ENCODE measurements at places on chromosomes 12 and 14.

- no peak for DNase-seq
These were observed 94.8 kb downstream of the BMP4 start for GRCh38 chr14:53861781-53862180.

- no peak for DNase-seq
These were observed 59.0 kb downstream of the KCNK10 start for GRCh38 chr14:88264116-88264515.

- DNase-seq = no peak
These were observed 320.6 kb upstream of the TBX3 start for GRCh38 chr12:115004470-115005146.

DNA sequence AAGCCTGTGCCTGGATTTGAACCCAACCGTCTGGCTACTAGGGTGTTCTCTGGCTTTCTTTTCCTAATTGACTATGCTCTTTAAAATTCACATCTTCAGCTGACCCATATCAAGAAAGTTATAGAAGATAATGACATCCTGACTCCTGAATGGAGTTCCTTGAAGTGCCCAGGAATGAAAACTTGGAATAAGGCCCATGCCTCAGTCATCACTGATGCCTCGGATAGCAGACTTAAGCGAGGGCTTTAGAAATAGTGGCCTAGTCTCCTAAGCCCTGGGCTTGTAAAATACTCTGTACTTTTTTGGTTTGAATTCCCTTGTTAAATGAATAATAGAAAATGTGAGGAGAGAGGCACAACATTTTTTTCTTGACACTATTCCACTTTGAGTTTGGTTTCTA lies 39.0 kb downstream of the CHST11 start:
- DNase-seq = no peak

DNA sequence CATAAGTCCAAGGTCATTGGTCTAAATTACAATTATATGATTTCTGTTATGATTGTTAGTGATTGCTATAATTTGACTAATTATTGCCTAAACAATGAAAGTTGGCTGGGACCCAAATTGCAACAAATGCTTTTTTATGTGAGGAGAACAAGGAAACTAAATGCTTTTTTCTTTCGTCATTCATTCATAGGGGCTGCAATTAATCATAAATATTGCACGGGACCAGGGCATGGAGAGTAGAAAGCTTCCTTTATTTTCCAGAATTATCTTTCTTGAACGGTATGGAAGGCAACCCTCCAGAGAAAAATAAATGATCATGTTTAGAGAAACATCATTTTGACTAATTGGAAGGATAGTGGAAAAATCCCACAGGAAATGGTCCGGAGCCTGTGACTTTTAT lies 32.6 kb upstream of the ARHGAP5 start:
- DNase-seq = peak; percentile 21

- no peak for DNase-seq
These were observed 32.4 kb downstream of the TTC8 start for GRCh38 chr14:88856786-88857366.

GRCh38 chr14:103492156-103492925 lies 30.3 kb downstream of the CKB start:
- no peak for DNase-seq

GRCh38 chr12:6782850-6783566 lies 6.3 kb upstream of the CD4 start:
- no peak for DNase-seq

DNA sequence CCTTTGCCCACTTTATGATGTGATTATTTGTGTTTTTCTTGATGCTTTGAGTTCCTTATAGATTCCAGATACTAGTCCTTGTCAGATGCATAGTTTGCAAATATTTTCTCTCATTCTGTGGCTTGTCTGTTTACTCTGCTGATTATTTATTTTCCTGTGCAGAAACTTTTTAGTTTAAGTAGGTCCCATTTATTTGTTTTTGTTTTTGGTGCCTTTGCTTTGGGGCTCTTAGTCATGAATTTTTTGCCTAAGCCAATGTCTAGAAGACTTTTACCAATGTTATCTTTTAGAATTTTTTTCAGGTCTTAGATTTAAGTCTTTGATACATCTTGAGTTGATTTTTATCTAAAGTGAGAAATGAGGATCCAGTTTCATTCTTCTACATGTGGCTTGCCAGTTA lies 667.3 kb downstream of the SLC16A7 start:
- DNase-seq = no peak

DNA sequence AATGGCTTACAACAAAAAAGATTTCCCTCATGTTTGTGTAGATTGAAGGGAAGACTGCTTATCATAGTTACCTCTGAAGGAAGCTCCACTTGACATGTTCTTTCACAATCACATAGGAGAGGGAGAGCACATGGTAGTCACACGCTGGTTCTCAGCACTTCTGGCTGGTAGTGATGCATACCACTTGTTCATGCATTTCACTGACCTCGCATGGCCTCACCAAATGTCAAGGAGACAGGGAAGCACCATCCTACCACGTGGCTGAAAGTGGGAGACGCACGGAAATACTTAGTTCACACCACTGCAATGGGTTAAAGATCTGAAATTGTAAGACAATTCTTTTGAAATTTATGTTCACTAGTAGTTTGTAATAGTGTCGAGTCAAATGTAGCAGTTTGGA lies 74.0 kb downstream of the PDE3A start:
- DNase-seq = no peak

DNA sequence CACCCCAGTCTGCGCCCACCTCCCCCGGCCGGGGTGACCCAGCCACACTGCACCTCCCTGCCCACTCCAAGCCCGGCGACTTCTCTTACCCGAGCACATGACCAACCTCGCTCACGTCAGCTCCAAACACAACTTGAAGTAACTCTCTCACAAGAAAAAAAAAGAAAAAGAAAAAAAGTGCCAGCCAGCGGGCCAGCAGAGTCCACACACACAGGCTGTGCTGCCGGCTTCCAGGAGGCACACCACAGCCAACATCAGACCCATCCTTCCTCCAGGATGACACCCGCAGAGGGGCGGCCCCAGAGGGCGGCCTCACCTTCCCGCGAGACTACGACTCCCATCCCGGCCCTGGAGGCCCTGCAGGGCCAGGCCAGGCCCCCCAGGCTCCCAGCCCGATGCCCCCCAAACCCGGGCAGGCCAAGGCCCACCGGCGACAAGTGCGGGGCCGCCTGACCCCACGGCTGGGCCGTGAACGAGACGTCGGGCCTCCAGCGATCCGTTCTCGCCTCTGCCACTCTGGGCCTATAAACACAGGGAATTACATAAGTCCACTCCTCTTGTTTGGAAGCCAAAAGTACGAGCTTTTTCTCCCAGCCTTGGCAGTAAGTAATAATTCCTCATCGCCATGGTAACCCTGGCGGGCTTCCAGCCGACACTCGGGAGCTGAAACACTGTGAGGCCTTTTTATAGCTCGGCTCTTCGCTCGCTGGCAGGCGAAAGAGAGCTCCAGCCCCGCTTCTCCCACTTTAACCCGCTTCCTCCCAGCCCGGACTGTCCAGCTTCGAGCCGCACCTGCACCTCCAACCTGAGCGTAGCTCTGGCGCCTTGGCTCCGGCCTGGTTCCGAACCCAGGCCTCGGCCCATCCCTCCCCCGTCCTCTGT lies 49.1 kb downstream of the NCOR2 start:
- DNase-seq = peak; percentile 88

DNA sequence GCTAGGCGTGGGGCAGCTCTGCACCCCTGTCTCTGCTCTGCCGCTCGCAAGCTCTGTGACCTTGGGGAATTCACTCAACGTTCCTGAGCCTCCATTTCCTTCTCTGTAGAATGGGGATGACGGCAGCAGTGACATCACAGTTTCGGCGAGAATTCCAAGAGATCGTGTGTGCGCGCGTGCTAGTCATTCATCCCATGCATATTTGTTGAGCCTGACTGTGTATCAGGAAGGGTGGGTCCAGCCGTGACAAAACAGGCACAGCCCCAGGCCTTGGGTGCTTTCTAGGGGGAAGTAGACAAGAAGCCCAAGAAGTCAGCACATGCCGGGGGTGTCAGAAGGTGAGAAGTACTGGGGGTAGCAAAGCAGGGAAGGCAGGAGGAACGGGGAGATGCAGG lies 145.6 kb upstream of the NCOR2 start:
- DNase-seq = no peak

DNA sequence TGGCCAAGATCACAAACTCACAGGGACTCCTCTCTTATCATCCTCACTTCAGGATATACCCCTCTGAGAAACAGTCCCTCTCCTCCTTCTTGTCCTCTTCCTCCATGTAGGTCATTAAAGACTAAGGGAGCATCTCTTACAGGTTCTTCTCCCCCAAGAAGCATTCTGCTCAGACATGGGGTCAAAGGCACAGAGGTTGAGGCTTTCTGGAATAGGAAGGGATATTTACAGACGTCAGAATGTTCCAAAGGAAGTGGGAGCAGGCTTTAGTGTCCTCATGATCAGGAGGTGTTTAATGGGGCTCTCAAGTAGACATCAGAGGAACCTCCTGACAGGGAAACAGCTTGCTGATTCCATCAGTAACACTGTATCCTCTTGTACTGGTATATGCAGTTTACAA lies 36.4 kb downstream of the PRPF40B start:
- DNase-seq = no peak

GRCh38 chr14:96125536-96125935 lies 79.1 kb upstream of the BDKRB2 start:
- DNase-seq = no peak

- peak; percentile 8 for DNase-seq
These were observed 87.7 kb downstream of the CHGA start for GRCh38 chr14:93010522-93011140.

DNA sequence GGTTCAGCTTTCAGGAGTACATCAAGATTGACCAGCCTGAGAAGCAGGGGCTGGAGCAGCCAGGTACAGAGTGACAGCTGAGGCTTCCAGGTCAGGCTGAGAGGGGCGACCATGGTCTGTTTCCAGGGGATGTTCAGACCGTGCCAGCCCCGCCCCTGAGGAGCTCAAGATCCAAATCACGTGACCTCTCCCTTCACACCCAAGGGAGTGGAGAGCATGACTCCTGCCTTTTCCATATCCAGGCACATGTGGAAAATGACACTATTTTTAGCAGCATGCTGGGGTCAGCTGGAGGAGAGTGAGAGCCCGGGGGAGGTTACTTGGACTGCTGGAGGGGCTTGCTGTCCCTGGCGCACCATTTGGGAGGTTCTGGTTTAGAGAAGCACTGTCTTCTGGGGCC lies 92.7 kb downstream of the B4GALNT3 start:
- DNase-seq = no peak

DNA sequence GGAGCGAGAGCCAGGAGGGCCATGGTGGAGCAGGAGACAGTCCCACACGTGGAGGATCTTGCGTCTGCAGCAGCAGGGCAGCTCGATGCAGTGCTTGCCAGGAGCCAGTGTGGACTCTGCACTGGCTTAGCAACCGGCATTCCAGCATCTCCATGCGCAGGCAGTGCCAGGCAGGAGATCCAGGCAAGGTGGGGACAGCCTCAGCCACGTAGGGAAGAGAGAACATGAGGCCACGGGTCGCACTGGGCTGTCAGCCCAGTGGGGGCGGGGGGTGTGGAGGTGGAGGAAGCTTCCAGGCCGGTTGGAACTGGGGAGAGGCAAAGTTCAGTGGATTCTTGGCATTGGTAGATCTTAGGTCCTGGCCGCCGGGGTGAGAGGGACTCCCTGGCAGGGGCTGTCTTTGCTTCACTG lies 121.0 kb upstream of the EVL start:
- no peak for DNase-seq

GRCh38 chr12:13135371-13136178 lies 32.1 kb upstream of the GSG1 start:
- no peak for DNase-seq

- DNase-seq = no peak
These were observed 886 bp downstream of the SIX1 start for GRCh38 chr14:60648249-60648933.

DNA sequence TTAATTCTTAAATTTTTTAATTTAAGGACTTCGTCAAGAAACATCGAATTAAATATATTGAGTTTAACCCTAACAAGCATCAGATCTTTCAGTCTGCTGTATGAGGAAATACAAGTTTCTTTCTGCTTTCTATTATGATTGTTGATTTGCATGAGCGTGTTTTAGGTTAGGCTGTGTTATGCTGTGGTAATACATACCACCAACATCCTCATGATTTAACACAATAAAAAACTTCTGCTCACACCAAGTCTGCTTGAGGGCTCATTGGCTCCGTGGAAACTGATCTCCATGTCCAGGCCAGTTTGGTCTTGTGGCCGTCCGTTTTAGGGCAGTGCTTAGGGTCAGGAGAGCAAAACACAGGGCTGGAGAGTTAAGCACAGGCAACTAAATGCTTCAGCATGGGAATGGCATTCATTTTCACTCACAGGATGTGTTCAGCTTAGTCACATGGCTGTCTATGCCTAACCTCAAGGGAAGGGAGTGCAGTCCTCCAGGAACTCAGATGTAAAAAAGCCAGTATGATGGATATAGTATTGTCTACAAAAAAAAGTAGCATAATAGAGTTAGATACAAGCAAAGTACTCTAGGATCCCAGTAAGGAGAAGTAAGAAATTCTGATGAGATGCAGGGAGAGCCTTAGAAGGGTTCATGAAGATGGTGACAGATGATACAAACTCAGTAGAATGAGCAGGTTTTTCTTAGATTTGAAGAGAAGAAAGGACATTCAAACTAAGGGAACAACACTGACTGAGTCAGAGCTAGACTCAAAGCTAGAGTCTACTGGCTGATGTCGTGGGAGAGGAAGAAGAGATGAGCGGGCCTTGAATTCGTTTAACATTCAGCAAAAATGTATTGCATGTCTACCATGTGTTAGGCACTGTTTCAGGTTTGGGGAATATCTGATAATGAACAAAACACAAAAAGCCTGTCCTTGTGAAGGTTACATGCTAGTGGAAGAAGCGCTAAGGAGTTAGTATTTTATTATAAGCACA lies 16.3 kb downstream of the MARK3 start:
- no peak for DNase-seq

GRCh38 chr12:39816671-39817185 lies 197.1 kb upstream of the ABCD2 start:
- DNase-seq = no peak

DNA sequence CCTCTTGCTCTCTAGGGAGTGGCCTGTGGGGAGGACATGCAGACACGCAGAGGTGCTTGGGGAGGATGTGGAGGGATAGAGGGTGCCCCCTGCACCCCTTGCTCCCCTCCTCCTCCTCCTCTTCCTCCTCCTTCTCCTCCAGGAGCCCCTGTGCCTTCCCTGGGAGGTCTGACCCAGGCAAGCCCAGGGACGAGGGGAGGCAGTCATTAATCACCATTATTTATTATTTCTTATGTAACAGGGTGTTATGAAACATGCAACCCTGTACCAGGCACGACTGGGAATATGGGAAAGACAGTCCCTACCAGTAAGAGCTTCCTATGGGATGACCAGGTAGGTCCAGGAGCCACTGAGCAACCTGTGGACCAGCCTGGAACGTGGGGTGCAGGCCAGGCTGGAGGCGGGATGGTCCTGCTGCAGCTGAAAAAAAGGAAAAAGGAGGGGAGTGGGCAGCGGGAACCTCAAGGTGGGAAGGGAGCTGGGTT lies 22.5 kb upstream of the PGF start:
- no peak for DNase-seq

- no peak for DNase-seq
These were observed 777.9 kb upstream of the TMEM132C start for GRCh38 chr12:127489061-127489460.

GRCh38 chr12:93793007-93793406 lies 115.8 kb downstream of the CRADD start:
- DNase-seq = no peak

All from NCI-H748 treated with DMSO at 0.1 percent for 48 hours (cell line).